PC-9 (cell line): ENCODE measurements at places on chromosomes 11 and 22.

DNA sequence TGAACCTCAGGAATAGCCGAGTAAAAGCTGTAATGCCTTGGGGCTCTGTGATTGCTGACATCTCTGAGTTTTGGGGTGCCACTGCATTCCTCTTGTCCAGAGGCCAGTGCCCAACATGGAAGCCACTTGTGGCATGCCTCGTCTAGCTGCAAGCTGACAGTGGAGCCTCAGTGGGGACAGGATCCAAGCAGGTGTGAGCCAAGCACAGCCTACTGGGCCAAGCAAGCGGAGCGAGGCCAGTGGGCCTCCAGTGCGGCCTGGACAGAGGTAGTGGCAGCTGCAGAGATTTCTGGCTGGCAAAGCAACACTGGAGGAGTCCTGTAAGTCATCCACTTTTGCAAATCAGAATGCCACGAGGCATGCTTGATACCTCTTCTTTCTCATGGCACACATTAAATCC, 1038.2 kb upstream of the CNTN5 start:
- DNase-seq: no peak

DNA sequence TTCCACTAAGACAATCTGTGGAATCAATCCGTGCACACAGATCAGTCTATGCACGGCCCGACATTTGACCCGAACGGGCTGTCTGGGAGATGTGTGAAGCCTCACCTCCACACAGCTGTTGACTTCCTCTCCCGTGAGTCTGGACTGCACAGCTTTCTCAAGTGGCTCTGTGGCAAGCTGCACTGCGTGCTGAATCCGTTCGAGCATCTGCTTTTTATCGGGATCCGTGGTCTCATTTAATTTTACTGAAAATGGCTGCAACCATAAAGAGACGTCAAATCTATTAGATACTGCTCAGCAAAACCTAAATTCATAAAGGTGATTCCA, 19.3 kb downstream of the CARS1 start:
- DNase-seq: no peak

- no peak for DNase-seq
Observed at GRCh38 chr22:45208993-45209838, 31.5 kb downstream of the KIAA0930 start.

DNA sequence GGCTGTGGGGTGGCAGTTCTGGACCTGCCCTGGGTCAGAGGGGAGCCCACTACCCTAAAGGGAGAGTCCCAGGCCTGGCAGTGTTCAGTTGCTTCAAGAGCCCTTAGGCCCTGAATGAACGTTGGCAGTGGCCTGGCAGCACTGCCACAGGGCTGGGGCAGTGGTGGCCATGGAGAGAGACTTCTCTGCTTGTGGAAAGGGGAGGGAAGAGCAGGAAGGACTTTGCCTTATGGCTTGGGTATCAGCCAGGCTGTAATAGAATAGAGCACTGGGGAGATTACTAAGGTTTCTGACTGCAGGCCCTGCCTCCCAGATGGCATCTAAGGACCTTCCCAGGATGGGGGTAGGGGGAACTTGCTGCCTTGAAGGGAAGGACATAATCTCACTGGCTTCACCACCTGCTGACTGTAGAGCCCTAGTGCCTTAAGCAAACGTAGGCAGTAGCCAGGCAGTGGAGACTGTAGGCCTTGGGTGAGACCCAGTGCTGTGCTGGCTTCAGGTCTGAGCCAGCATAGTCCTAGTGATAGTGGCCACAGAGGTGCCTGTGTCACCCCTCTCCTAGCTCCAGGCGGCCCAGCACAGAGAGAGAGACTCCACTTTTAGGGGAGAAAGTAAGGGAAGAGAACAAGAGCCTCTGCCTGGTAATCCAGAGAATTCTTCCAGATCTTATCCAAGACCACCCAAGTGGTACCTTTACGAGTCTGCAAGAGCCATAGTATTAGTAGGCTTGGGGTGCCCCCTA, 27.6 kb downstream of the PLA2G6 start:
- DNase-seq: no peak

DNA sequence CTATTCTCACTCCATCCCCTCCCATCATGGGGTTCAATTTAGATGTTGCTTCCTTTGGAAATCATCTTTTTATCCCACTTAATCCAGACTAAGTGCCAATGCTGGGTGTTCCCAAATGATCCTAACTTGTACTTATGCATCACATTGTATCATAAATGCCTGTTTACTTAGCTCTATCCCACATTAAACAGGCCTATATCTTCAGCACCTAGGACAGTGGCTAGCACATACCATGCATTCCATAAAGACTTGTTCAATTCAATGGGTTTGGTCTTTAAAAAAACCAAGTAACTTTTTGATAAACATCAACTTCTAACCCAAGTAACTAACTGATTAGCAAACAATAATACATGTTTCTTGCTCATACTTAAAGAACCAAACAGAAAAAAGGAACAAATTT, 40.6 kb downstream of the RSF1 start:
- no peak for DNase-seq

GRCh38 chr22:19719050-19719482, 4.3 kb upstream of the GP1BB start:
- DNase-seq: no peak

DNA sequence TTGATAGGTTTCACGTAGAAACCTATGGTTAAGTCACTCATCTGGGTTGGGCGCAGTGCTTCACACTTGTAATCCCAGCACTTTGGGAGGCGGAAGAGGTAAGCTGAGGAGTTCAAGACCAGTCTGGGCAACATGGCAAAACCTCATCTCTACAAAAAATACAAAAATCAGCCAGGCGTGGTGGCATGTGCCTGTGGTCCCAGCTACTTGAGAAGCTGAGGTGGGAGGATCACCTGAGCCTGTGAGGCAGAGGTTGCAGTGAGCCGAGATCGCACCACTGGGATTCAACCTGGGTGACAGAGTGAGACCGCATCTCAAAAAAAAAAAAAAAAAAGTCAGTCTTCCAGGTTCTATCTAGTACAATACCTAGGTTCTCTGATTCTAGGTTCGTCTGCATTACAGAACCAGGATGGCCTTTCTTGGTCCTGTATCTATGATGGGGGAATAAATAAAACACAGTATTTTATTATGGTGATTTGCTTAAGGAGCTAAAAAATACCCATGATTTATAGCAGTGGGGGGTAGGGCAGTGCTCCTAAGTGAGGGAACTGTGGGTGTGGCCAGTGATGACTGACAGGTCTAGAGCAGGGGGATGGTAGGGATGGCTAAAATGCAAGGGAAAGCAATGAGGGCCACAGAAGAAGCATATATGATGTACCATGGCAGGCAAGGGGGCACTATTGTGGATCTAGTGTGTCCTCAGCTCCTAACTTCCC, 65.5 kb upstream of the NUP160 start:
- no peak for DNase-seq

- no peak for DNase-seq
Observed at GRCh38 chr11:45894555-45895247, 9.2 kb downstream of the MAPK8IP1 start.

DNA sequence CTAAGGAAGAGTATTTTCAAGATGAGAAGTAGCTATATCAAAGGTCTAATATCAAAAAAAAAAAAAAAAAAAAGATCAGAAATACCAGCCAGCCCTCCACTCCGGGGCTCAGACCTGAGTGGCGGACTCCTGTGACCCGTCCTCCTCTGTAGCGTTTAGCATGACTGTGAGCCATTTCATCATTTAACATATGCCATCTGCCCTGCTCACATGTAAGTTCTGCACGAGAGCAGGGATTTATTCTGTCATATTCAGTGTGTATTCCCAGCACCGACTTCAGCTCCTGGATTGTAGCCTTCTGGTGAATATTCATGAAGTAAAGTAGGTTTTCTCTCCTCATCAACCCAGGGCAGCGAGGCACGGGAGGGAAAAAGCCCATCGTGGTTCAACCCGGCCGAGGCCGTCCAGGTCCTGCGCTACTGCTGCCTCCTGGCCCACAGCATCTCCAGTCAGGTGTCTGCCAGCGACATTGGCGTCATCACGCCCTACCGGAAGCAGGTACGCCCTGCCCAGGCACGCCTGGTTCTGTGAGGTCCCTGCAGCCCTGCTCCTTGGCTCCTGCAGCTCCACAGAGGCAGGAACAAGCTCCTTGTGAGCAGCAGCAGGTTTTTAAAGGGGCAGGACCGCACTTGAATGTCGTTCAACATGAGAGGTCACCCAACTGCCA, 12.7 kb upstream of the PANX2 start:
- no peak for DNase-seq

- DNase-seq: no peak
Observed at GRCh38 chr11:83645561-83645960, 359.4 kb upstream of the CCDC90B start.

- no peak for DNase-seq
Observed at GRCh38 chr11:10627291-10627690, 58.8 kb upstream of the LYVE1 start.

- DNase-seq: no peak
Observed at GRCh38 chr11:122486793-122487495, 168.6 kb upstream of the UBASH3B start.

- no peak for DNase-seq
Observed at GRCh38 chr11:24615451-24616160, 118.8 kb downstream of the LUZP2 start.

DNA sequence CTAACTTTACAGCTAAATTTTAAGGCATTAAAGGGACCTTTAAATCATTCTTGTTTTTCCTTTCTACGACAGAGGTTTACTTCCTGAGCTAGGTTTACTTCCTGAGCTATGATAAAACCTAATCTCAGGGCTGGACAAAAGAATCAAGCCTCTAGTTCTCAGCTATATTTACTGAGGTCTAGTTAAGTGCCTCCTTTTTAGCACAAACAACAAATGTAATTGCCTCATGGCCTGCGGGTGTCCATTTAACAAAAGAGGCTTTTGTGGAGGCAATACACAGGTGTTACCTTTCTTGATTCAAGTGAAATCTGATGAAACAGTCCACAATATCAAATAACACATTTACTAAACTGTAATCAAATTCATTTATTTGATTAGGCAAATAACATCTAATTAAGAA, 67.3 kb downstream of the IMMP1L start:
- no peak for DNase-seq

GRCh38 chr11:68256331-68256741, 15.4 kb downstream of the C11orf24 start:
- no peak for DNase-seq

GRCh38 chr22:26115266-26115665, 54.0 kb upstream of the SEZ6L start:
- no peak for DNase-seq

GRCh38 chr11:118169300-118170140, 6.9 kb downstream of the SCN2B start:
- DNase-seq: no peak

- peak; percentile 85 for DNase-seq
Observed at GRCh38 chr11:10322830-10323792, 18.2 kb downstream of the ADM start.

DNA sequence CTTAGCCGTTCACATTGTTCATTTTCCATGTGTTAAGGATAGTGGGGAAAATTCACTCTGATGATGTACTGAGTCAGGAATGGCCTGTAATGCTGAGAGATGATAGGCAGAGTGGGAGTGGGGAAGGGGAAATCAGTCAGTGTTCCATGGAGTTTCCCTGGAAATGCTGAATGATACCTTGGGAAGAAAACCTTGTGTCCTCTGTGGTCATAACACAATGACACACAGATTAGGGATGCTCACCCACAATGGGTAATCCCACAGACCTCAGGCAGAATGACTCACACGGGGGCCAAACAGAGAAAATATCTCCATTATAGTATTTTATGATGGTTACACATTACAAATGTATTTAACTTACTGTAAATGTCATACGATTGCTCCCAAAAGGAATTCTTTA, 118.0 kb downstream of the SNX19 start:
- no peak for DNase-seq

DNA sequence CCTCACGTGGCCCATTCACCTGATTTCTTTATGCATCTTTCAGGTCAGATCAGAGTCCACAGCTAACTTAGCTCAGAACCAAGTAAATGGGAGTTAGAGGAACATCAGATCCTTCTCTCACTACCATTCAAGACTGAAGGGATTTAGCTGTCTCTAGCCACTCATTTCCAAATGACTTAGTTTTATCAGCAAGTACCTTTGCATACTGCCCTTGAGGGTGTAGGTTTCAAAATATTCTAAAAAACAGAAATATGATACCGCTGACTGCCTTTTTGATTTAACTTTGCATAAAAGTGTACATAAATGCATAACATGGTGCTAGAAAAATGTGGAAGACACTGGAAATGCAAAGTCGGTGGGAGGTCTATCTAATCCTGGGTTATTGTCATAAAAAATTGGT, 500.6 kb upstream of the CHORDC1 start:
- DNase-seq: peak; percentile 32

DNA sequence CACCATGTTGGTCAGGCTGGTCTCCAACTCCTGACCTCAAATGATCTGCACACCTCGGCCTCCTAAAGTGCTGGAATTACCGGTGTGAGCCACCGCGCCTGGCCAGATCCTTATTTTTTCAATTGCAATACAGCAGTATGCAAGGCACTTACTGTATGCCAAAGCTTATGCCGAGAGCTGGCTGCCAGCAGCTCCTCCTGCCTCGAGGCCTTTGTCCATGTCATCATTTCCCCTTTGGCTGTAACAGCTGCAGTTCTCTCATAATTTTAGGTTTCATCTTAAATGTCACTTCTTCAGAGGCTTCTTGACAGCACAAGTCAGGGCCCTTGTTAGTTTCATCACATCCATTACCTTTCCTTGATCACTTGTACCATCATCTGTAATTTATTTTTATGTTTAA, 1.5 kb upstream of the SREBF2 start:
- DNase-seq: no peak

DNA sequence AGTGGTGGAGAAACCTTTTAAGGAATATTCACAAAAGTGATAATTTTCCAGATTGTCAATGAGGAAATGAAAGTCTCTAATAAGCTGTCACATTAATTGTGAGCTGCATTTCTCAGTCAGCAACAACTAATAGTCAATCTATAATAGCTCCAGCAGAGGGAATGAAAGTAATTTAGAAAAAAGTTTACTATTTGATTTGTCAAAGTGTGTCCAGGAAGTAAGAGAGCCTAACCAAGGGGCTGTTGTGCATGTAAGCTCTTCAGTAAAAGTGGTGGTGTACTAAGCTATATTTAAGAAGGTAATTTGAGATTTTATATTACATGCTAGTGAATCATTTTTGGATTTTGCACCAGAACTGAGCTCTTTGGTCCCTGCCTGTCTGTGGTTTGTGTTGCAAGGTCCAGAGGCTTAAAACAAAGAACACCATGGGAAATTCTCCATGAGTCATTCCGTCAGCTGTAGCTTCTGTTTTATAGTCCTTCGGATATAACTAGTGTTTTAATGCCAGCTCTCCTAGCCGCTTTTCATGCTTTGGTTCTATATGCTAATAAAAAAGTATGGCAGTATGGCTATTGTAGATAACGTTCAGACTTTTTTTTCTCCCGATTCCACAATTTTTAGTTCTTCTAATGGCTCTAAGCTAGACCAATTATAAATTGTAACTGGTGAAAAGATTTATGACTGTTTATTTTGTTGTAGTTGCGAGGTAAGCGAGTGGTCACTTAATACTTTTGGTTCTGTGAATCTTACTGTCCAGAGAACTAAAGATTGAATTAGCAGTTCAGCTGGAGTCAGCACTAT, 64.6 kb downstream of the ARHGEF12 start:
- DNase-seq: peak; percentile 43

GRCh38 chr11:115910379-115910778, 406.2 kb upstream of the CADM1 start:
- DNase-seq: no peak

GRCh38 chr22:28710107-28710506, 30.5 kb upstream of the TTC28 start:
- DNase-seq: no peak

- no peak for DNase-seq
Observed at GRCh38 chr11:13680501-13681264, 12.2 kb downstream of the FAR1 start.

GRCh38 chr11:125180413-125181305, 16.1 kb downstream of the PKNOX2 start:
- DNase-seq: peak; percentile 58

GRCh38 chr11:35632301-35632700, 14.0 kb downstream of the FJX1 start:
- no peak for DNase-seq
